ENCODE measurements at places on chromosomes 12 and 14. TPM values are rescaled to one million over a fixed set of nuclear protein-coding genes. Genes with fewer than 3 reads are reported as not detected.

DNA sequence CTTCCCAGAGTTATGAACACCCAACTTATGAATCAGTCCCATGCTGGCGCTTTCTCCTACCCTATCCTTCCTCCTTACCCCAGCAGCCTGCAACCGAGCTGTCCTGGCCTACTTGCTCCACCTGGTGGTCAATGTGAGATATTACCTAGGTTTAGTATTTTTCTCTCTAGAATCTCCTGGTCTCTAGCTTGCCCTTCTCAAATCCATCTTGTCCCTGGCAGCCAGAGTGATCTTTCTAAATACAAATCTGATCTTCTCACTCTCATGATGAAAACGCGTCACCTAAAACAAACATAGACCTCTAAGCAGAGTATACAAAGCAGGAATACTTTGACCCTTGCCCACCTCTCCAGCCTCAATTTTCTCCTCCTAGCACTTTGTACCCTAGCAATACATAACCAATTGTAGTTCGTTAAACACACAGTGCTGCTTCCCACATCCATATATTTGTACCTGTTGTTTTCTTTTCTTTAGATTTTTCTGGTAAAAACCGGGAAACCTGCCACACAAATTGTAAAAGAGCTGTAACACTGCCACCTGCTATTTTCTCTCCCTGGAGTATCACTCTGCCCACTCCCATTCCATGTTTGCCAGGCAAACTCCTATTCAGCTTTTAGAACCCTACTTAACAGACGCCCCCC, 20.0 kb upstream of the TCP11L2 start:
- H3K27me3 ChIP-seq = no peaks in the 10 kb centered on the region
- no peak overlapping the region for H3K4me3 ChIP-seq
- DNase-seq = no peak
- H3K27ac ChIP-seq = no peak overlapping the region
- no peaks in the 10 kb centered on the region for H3K36me3 ChIP-seq
- peaks cover 3% of the 10 kb centered on the region for H3K4me1 ChIP-seq

- H3K4me1 ChIP-seq = no peaks in the 10 kb centered on the region
- H3K27me3 ChIP-seq = no peaks in the 10 kb centered on the region
- H3K4me3 ChIP-seq = no peak overlapping the region
- no peak overlapping the region for H3K27ac ChIP-seq
- no peak for DNase-seq
- no peaks in the 10 kb centered on the region for H3K36me3 ChIP-seq
Measured at GRCh38 chr14:82657186-82657675, 1123.6 kb upstream of the SEL1L start.

DNA sequence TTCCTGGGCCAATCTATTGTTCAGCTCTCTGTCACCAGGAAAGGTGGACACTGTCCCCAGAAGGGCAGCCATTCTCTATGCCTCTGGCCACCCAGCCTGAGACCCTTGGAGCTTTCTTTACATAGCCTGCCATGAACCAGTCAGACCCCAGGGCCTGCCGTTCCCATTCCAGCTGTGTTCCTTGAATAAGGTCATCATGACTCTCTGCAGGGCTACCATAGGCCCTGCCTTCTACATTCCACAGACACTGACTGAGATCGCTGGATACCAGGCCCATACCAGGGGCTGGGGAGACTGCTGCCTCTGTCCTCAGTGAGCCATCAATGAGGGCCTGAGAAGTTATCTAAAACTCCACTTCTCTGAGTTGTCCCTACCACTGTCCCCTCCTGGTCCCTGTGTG, 75.5 kb downstream of the SYNE3 start:
- DNase-seq = no peak
- H3K36me3 ChIP-seq = peaks cover 10% of the 10 kb centered on the region
- no peak overlapping the region for H3K27ac ChIP-seq
- H3K27me3 ChIP-seq = no peaks in the 10 kb centered on the region
- no peak overlapping the region for H3K4me3 ChIP-seq

C12orf50 gene
- not detected for total RNA-seq

DNA sequence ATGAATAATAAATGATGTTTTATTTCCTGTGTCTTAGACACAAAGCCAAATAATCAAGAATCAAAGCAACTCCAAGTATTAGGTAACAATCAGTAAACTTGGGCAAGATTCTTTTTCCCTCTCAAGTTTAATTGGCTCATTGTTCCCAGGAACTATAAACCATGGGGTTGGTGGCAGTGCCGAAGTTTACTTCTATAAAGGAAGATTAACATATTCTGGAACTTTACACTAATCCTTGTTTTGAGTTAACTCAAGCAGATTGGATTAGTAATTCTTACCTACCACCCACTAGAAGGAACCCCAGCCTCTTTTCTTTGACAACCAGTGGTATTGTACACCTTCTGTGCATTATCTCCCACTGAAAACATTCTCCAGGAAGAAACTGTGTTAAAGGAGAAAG, 197.1 kb downstream of the EXOC5 start:
- no peak for DNase-seq
- no peak overlapping the region for H3K27ac ChIP-seq
- no peaks in the 10 kb centered on the region for H3K4me1 ChIP-seq
- peaks cover 37% of the 10 kb centered on the region for H3K27me3 ChIP-seq
- H3K36me3 ChIP-seq = no peaks in the 10 kb centered on the region

- no peaks in the 10 kb centered on the region for H3K36me3 ChIP-seq
- no peak overlapping the region for H3K4me3 ChIP-seq
- no peak for DNase-seq
- H3K4me1 ChIP-seq = peaks cover 11% of the 10 kb centered on the region
- no peaks in the 10 kb centered on the region for H3K27me3 ChIP-seq
Measured at GRCh38 chr12:87801860-87802720, 227.1 kb downstream of the C12orf50 start.

- H3K4me3 ChIP-seq = no peak overlapping the region
- no peak for DNase-seq
- H3K36me3 ChIP-seq = no peaks in the 10 kb centered on the region
- H3K4me1 ChIP-seq = no peaks in the 10 kb centered on the region
Measured at GRCh38 chr12:60704171-60704914, 1108.5 kb downstream of the SLC16A7 start.

DNA sequence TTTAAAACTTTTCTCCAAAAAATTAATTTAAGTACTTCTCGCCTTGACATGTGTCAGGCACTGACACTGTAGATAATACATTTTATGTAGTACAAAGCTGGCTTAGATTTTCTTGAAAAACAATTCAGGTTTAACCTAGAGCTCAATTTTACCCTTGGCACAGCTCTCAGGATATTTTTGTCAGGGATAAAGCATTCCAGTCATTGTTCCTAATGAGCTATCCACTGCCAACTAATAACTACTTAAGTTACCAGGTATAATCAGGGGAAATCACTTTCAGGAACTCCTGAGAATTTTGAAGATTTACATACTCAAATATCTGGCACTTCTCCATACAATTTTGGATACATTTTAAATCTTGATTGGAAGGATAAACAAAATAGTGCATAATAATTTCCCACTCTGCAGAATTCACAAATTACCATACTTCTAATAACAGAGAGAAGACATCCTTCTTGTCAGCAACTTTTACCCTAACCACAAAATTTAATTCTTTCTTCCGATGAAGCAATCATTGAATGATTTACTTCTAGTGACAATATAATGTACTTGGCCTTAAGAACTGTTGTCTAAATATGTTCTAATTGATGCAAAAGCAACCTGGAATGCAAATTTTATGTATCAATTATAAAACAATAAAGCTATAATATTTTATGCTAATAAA, 4.8 kb downstream of the RASSF9 start:
- H3K4me1 ChIP-seq = no peaks in the 10 kb centered on the region
- H3K27me3 ChIP-seq = no peaks in the 10 kb centered on the region
- no peak overlapping the region for H3K4me3 ChIP-seq
- H3K27ac ChIP-seq = no peak overlapping the region
- no peak for DNase-seq

DNA sequence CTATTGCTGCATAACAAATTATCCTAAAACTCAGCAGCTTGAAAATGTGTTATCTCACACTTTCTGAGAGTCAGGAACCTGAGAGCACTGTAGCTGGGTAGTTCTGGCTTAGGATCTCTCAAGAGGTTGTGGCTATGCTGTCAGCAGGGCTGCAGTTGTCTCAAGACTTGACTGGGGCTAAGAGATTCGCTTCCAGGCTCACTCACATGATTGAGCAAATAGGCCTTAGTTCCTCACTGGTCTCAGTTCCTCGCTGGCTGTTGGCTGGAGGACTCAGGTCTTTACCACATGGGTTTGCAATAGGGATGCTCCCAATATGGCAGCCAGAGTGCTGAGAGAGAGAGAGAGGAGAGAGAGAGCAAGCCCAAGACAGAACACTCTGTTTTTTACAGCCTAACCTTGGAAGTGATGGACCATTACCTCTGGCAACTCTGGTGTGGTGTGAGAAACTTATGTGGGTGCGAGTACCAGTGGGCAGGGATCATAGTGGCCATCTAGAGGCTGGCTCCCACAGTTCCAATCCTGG, 15.9 kb upstream of the DHRS2 start:
- no peaks in the 10 kb centered on the region for H3K36me3 ChIP-seq
- no peak overlapping the region for H3K27ac ChIP-seq
- no peaks in the 10 kb centered on the region for H3K4me1 ChIP-seq
- no peaks in the 10 kb centered on the region for H3K27me3 ChIP-seq

- no peaks in the 10 kb centered on the region for H3K36me3 ChIP-seq
- H3K4me1 ChIP-seq = peaks cover 12% of the 10 kb centered on the region
- H3K27ac ChIP-seq = no peak overlapping the region
- H3K27me3 ChIP-seq = no peaks in the 10 kb centered on the region
Measured at GRCh38 chr12:101945369-101946232, 68.2 kb downstream of the DRAM1 start.

DNA sequence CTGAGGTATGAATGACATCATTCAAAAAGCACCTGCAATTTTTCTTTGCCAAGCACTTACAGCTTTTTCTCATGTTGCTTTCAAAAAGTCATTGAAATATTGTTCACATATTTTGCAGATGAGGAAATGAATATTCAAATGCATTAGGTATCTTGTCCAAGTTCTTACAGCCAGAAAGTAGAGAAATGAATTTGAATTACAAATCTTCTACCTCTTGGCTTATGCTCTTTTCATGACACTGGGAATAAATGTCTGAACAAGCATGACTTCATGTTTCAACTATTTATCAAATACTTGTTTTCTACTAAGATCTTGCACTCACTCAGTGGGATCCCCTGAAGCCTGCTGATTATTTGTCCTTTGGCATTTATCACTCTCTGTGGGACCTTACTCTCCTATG, 267.2 kb upstream of the BTG1 start:
- no peak for DNase-seq
- no peak overlapping the region for H3K4me3 ChIP-seq
- no peaks in the 10 kb centered on the region for H3K27me3 ChIP-seq
- no peaks in the 10 kb centered on the region for H3K4me1 ChIP-seq
- H3K27ac ChIP-seq = no peak overlapping the region

GRCh38 chr14:30681752-30682355, 59.7 kb downstream of the SCFD1 start:
- H3K4me1 ChIP-seq = no peaks in the 10 kb centered on the region
- H3K27me3 ChIP-seq = no peaks in the 10 kb centered on the region
- no peak overlapping the region for H3K27ac ChIP-seq
- no peak for DNase-seq
- H3K4me3 ChIP-seq = no peak overlapping the region

Data from SJSA1 (cell line).